Stimulated activated CD8-positive, alpha-beta memory T cell treated with anti-CD3 and anti-CD28 coated beads, Interleukin-7, amount 100 ng/mL, for 1 hour (primary cell): ENCODE measurements at places on chromosomes 3 and 15.

DNA sequence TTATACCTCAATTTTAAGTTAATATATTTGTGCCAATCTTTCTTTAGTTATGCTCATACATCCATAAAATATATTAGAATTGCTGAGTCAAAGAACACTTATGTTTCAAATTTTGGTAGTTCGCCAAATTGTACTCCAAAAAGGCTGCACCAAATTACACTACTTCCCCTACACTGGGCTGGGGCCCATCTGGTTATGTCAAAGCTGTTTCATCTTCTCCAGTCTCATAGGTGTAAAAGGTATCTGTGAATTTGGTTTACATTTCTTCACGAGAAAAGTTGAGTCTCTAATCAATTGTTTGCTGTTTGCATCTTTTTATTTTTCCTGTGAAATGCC, 706 bp downstream of the FSIP1 start:
- DNase-seq = no peak

DNA sequence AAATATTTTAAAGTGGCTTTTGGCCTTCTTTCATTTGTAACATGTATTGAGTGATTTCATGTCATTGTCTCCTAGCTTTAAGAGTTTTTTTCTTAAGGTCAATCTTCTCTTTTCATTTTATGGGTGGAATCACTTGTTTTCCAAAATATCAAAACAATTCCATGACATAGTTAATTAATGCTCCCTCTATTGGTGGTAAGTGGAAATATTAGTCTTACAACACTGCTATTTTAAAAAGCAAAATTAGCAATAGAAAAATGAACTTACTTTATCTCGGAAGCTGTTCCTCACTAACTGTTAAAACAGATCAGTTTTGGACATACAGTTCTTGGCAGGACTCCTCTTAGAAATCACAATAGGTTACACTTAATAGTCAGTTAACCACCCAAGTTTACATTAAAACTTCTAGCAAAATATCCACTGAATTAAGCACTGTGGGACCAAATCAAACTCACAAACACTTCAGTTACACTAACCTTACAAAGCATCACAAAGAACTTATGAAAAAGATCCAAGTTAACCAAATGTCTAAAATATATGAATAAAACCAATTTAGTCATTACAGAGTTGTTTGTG, 42.4 kb downstream of the TIGIT start:
- DNase-seq = no peak

GRCh38 chr3:125032100-125032643, 23.6 kb downstream of the HEG1 start:
- no peak for DNase-seq

DNA sequence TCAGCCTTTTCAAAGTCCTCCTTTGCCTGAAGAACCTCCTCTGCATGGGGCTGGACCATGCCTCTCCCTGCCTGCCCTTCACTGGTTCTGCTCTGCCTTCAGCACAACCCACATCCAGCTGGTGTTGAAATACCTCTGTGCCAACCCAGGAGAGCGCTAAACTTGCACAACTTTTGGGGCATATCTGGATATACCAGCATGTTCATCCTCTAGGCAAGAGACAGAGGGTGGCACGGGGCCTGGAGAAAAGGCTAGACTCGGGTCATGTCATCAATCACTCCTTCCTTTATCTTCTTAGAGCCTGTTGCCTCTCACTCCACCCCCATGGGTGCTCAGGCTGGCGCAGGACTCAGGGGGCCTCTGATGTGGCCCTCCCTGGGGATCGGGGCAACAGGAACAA, 4.8 kb downstream of the SEMA4B start:
- no peak for DNase-seq

DNA sequence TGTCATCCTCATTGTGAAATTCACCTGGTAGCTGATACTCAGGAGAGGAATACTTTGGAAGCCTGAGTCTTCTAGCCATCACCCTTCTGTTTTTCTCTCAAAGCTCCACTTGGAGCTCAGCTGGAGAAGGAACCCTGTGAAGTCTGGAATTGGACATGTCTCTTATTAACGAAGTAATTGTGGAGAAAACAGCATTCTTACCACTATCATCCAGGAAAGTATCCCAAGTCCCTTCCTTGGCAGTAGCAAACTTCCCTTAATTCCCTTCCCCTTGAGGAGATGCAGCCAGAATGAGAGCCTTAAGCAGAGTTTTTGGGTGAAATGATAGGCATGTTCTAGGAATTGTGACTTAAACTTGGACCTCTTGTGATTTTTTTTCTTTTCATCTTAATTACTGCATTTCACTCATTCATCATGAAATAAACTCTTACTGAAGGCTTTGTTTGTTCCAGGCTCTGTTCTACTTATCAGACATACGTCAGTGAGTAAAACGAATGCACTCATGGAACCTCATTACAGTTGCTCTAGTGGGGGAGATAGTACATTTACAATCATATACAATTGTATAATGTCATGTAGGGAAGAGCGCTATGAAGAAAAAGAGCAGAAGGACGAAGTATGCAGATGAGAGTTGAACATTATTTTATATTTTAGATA, 30.5 kb upstream of the TCF12 start:
- DNase-seq = no peak

DNA sequence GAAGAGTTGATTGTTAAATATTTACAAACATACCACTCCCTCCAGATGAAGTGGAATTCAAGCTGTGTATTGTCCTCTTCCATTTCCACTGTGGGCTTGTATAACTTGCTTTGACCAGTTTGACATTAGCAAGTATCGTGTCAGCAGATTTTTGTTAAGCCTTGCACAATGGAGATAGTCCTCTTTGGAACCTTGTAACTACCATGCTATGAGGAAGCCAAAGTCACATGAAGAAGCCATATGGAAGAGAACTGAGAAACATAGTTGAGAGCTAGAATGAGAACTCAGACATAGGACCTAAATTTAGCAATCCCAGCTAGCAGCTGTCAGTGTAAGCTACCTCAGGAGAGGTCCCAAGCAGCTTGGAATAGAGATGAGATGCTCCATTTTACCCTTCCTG, 889.2 kb downstream of the PDCD6IP start:
- DNase-seq = no peak

DNA sequence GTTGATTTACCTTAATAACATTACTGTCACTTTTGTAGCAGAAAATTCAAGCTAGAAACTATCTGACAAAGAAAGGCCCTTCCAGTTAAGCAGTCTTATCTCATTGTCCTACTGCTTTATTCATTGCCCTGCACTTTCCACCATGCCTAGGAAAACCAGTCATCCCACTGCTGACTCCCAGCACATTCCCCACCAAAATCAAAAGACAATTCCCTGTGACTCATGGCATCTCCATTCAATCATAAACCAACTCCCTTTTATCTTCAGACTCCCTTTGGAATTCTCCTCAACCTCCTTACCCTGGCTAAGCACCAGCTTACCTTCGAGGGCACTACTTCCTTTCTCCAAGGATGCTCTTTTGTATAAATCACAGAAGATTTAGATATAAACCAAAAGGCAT, 184.3 kb downstream of the PLCH1 start:
- no peak for DNase-seq
